CD4-positive, alpha-beta T cell treated with Interleukin-4 for 4 hours (primary cell): ENCODE measurements at places on chromosomes 1 and 21.
A peak's percentile ranks its signal among the peaks of the same experiment; 100 is the strongest.

DNA sequence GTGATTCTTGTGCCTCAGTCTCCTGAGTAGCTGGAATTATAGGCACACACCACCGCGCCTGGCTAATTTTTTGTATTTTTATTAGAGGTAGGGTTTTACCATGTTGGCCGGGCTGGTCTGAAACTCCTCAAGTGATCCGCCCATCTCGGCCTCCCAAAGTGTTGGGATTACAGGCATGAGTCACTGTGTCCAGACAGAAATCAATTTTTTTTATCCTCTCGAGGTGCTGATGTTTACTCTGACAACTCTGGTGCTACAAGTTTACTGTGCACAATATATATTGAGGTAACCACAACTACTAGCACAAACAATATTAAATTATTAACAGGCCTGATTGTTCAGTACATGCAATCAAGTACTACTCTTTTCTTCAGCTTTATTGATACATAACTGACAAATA lies 39.7 kb downstream of the F13B start:
- DNase-seq = no peak

DNA sequence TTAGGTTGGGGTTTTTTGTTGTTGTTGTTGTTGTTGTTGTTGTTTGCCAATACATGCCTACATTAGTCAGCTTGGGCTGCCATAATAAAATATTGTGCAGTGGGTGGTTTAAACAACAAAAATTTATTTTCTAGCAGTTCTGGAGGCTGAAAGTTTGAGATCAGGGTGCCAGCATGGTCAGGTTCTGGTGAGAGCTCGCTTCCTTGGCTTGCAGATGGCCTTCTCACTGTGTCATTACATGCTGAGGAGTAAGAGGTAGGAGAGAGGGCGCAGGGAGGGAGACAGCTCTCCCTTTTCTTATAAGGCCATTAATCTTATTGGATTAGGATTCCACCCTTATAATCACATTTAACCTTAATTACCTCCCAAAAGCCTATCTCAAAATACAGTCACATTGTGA lies 52.7 kb downstream of the DIRAS3 start:
- DNase-seq = no peak

GRCh38 chr1:203186446-203187303 lies at the start of gene CHI3L1:
Gene CHI3L1, minus strand, starts transcription at chr1:203186704. Its CDS starts 81 bp downstream, at chr1:203186623.
- no peak for DNase-seq

DNA sequence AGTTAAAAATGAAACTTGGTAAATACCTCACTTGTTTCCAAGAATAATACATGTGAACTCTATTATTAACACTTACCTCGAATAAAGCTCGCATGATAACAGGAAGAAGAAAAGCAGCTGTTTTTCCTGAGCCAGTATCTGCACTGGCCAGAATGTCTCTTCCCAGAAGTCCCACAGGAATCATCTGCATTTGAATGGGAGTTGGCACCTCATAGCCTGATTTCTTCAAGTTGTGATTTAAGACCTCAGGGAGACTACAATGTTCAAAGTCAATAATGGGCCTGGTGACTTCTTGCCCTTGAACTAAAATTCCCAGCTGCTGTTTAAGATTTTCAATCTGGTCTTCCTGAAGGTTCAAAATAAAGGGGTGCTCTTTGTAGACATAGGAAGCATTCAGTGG lies 3.8 kb downstream of the DDX59 start:
- DNase-seq = no peak

- DNase-seq = no peak
These were observed 3.4 kb upstream of the PLEKHM2 start for GRCh38 chr1:15680561-15681348.

GRCh38 chr1:197884173-197884572 lies 18.3 kb upstream of the C1orf53 start:
- DNase-seq = no peak

DNA sequence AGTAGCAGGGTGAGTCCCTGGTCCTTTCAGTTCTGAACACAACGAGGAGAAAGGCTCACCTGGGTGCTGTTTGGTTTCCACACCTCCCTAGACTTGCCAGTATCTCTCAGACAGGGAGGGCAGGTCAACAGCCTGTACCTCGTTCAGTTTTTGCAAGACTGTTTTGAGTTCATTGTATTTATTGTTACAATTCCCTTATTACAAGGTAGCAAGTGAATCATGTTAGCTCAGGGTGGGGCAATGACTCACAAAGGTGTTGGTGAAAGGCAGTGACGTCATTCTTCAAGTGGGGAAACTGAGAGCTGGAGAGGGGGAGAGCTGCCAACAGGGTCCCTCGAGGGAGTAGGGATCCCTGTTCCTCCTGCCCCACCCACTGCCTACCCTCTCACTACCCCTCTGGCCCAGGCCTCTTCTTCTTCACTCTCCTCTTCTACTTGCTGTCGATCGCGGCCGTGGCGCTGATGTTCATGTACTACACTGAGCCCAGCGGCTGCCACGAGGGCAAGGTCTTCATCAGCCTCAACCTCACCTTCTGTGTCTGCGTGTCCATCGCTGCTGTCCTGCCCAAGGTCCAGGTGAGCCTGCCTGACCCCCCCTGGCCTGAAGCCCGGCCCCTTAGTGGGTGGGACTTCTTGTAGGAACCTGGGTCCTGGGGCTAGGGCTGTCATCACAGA lies 13.4 kb downstream of the SERINC2 start:
- no peak for DNase-seq

DNA sequence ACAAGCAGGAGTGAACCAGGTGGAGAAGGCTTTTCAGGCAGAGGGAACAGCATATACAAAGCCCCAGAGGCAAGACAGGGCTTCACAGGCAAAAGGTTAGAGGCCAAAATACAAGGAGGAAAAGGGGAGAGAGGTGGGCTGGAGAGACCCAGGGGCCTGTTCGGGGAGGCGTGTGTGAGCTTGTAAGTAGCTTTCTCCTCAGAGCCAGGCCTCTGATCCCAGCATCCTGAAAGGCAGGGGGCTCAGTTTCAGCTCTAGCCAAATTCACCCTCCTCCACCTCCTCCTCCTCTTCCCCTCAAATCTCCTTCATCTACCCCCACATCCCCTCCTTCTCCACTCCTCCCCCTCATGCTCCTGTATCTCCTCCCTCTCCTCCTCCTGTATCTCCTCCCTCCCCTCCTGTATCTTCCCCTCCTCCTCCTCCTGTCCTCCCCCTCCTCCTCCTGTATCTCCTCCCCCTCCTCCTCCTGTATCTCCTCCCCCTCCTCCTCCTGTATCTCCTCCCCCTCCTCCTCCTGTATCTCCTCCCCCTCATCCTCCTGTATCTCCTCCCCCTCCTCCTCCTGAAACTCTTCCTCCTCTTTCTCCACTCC lies 148.6 kb downstream of the ST6GALNAC5 start:
- DNase-seq = no peak

- no peak for DNase-seq
These were observed 3.0 kb upstream of the TRIM63 start for GRCh38 chr1:26070296-26070962.

- DNase-seq = no peak
These were observed 45.3 kb downstream of the B3GALT5 start for GRCh38 chr21:39658066-39658465.

GRCh38 chr1:186798960-186799688 lies 29.6 kb upstream of the PLA2G4A start:
- no peak for DNase-seq

DNA sequence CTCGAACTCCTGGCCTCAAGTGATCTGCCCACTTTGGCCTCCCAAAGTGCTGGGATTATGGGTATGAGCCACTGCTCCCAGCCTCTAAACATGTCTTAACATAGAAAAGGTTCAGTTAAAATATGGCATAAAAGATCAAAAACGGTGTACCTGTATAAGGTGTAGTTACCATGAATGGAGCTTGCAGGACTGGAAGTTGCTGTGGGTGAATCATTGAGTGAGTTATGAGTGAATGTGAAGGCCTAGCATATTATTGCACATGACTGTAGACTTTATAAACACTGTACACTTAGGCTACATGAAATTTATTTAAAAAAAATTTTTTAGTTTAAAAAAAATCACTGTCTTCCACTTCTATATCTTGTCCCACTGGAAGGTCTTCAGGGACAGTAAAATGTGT lies 15.7 kb downstream of the ABCD3 start:
- DNase-seq = no peak

DNA sequence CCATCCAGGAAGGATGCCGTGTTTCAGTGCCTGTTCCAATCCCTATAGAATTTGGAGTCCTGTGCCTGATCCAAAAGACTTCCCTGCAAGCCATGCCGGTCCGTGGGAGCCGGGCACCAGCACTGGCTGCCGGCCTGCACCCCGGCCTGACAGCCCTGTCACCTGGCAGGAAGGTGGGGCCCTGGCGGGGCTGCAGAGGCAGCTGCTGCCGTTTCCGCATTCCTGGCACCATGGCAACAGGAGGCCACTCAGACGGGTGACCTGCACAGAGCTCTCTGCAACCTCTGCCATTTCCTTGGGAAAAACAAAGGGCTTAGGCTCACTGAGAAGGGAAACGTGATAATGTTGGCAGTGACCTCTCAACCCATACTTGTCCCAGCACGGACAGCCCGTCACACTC lies 63.2 kb upstream of the TMEM51 start:
- DNase-seq = no peak

- peak; percentile 29 for DNase-seq
These were observed at the start of gene PTGER3 for GRCh38 chr1:71047635-71048607. Gene PTGER3, minus strand, starts transcription at chr1:71047816. Its CDS starts 239 bp downstream, at chr1:71047577.

GRCh38 chr1:210700511-210700910 lies 371.8 kb downstream of the HHAT start:
- DNase-seq = no peak

DNA sequence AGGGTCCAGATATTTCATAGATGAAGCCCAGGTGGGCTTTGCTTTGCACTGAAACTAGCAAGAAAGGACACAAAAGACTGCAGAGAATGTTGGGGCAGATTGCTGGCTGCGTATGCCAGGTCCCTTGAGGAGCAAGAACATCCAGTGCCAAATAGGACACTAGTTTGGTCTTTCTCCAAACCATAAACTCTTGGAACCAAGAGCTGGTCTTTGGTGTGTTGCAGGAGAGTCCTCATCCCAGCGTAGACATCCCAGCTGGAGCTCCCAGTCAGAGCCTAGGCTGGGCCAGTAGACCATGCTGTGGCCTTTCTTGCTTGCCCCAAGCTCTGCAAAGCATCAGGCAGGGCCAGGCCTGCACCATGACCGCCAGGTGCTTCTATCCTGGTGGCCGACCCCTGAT lies 87.5 kb downstream of the ATP5PO start:
- DNase-seq = no peak

GRCh38 chr21:15121655-15122120 lies 56.9 kb upstream of the NRIP1 start:
- no peak for DNase-seq

- DNase-seq = no peak
These were observed 22.4 kb upstream of the SFPQ start for GRCh38 chr1:35215346-35215745.

DNA sequence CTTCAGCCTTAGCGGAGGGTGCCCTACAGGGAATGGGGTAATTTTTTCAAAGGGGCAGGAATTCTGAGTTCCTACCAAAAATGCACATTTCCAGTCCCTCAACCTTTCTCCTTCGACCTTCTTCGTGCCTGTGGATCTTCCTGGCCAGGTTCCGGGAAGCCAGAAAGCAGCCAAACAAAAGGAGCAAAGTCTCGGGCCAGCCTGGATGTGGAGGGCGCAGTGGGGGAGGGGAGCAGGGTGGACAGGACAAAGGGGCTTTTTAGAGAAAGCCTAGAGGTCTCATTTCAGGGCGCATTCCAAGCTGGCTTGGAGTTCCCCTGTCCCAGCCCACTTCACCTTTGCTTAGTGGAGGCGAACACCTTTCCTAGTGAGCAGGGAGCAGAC lies 2.9 kb upstream of the INAVA start:
- no peak for DNase-seq

DNA sequence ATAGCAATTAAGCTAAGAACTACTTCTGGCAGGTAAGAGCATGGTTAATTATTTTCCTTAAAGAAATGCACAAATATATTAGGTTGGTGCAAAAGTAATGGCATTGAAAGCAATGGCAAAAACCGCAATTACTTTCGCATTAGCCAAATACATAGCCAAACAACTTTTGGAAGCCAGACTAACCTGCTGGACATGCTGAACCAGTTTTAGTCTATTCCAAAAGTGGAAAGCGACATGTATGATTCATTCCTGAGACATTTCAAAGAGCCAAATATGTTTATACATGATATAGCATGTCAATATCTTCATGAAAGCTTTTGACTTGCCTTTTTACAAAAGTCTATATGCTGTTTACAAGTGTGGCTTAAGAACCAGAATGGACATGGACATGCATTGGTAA lies 23.4 kb upstream of the DR1 start:
- DNase-seq = no peak

GRCh38 chr1:153597206-153597605 lies 15.7 kb downstream of the S100A16 start:
- DNase-seq = peak; percentile 21

GRCh38 chr1:161866241-161866640 lies 100.1 kb downstream of the ATF6 start:
- DNase-seq = no peak

- DNase-seq = no peak
These were observed 266.2 kb downstream of the NPHP4 start for GRCh38 chr1:5725855-5726585.

GRCh38 chr1:196271212-196271947 lies 336.9 kb downstream of the KCNT2 start:
- no peak for DNase-seq

- DNase-seq = peak; percentile 11
These were observed 999 bp downstream of the THAP3 start for GRCh38 chr1:6625584-6626149.

GRCh38 chr1:47921935-47922415 lies 75.2 kb downstream of the TRABD2B start:
- DNase-seq = no peak

GRCh38 chr1:152640351-152640750 lies 17.4 kb upstream of the LCE3A start:
- DNase-seq = no peak

DNA sequence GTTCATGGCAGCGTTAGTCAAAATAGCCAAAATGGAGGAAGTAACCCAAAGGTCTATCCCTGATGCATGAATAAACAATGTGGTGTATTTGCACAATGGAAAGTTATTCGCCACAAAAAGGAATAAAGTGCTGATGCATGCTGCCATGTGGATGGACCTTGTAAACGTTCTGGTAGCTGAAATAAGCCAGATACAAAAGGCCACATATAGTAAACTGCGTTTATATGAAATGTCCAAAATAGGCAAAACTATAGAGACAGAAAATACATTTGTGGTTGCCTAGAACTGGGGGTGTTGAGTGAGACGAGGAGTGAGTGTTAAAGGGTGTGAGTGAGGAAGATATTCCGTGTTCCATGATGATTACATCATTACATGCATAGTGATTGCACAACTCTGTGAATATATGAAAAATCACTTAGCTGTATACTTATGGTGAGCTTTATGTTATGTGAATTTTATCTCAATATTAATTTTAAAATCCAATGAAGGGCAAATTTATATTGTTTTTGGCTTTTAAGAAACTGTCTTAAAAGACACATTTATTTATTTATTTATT lies 321.3 kb downstream of the KIF26B start:
- no peak for DNase-seq

GRCh38 chr1:7526867-7527732 lies 244.0 kb upstream of the VAMP3 start:
- no peak for DNase-seq

- DNase-seq = no peak
These were observed 714 bp downstream of the PYCR2 start for GRCh38 chr1:225923381-225923691.
